Lower lobe of right lung (tissue), 2 donors: ENCODE measurements at places on chromosomes 1 and 21. TPM values are rescaled to one million over a fixed set of nuclear protein-coding genes. Genes with fewer than 3 reads are reported as not detected.

The SASS6 gene
- total RNA-seq = 3.0 TPM

The LCA5L gene
- 3.0 TPM for total RNA-seq

The CSTB gene
- total RNA-seq = 154 TPM

The NTNG1 gene
- total RNA-seq = 9.6 TPM

The S100A12 gene
- 54.9 TPM for total RNA-seq

The UTS2 gene
- total RNA-seq = not detected

DNA sequence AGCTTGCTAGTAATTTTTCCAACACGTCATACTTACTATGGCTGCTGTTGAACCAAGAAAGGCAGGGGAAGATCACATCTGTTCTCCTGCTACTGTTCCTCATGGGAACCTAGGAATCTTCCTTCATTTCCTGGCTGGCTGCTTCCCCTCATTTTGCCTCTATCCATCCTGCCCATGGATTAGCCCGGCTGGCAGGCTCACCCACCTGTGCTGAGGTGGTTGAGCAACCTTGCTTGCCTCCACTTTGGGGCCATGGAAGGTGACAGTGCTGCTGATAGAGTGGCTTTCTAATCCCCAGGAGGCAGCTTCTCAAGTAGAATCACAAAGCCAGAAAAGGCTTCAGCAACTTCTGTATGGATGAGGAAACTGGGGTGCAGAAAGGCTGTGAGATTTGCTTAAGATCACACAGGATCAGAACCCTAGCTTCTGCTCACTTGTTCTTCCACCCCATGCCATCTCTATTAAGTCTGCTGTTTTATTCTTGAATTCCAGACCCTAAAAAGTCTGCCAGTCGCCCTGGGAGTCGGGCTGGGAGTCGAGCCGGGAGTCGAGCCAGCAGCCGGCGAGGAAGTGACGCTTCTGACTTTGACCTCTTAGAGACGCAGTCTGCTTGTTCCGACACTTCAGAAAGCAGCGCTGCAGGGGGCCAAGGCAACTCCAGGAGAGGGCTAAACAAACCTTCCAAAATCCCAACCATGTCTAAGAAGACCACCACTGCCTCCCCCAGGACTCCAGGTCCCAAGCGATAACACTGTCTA lies 6.2 kb upstream of the BMP8A start:
- no peak for DNase-seq

- no peak for DNase-seq
Observed at GRCh38 chr1:54464477-54465146, 58.4 kb upstream of the SSBP3 start.

- no peak for DNase-seq
Observed at GRCh38 chr1:213749558-213749957, 238.2 kb upstream of the PROX1 start.

DNA sequence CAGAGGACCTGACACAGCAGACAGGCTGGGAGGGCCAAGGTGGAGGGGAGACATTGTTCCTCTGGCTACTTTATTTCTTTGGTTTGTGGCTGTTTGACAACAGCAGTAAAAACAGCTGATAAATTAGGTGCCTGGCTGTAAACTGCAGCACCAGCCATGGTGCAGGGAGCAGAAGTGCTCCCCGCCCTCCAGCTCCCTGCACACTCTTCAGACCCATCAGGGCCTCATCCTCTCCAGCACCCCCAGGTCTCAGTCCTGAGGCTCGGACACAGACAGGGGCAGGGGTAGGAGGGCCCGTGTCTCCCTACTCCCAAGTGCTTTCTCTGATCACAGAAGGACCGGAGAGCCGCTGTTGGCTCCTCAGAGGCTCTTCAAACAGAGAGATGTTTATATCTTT lies 17.7 kb upstream of the LRRN2 start:
- DNase-seq = no peak

GRCh38 chr1:2004856-2005255 lies 1.3 kb upstream of the CFAP74 start:
- DNase-seq = no peak

GRCh38 chr1:236545621-236546169 lies 21.9 kb downstream of the LGALS8 start:
- no peak for DNase-seq

DNA sequence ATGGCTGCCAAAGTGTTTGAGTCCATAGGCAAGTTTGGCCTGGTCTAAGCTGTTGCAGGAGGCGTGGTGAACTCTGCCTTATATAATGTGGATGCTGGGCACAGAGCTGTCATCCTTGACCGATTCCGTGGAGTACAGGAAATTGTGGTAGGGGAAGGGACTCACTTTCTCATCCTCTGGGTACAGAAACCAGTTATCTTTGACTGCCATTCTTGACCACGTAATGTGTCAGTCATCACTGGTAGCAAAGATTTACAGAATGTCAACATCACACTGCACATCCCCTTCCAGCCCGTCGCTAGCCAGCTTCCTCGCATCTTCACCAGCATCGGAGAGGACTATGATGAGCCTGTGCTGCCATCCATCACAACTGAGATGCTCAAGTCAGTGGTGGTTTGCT lies 215.8 kb upstream of the JUN start:
- DNase-seq = no peak
